Colonic mucosa (tissue), 4 donors: ENCODE measurements at places on chromosomes 2 and 18. TPM values are rescaled to one million over a fixed set of nuclear protein-coding genes. Genes with fewer than 3 reads are reported as not detected.

DNA sequence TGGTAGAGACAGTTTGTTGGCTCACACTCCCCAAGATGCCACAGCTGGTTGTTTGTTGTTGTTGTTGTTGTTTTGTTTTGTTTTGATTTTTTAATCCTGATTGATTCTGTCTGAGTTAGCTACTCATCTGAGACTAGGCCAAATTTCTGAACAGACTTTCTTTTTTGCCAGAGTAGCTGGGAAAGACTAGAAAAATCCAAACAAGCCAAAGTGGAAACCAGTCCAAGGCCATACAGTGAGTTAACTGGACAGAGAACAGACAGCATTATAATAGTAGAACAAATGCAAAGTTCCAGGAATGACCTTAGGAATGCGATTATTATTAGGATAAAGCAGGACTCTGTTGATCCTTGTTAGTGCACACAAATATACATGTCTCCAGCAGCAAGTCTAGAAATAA is 43.8 kb upstream of the CYP26B1 start:
- H3K4me1 ChIP-seq: no peaks in the 10 kb centered on the region
- no peaks in the 10 kb centered on the region for H3K36me3 ChIP-seq
- no peak overlapping the region for H3K27ac ChIP-seq
- no peak overlapping the region for H3K4me3 ChIP-seq
- no peak for DNase-seq
- no peaks in the 10 kb centered on the region for H3K27me3 ChIP-seq

DNA sequence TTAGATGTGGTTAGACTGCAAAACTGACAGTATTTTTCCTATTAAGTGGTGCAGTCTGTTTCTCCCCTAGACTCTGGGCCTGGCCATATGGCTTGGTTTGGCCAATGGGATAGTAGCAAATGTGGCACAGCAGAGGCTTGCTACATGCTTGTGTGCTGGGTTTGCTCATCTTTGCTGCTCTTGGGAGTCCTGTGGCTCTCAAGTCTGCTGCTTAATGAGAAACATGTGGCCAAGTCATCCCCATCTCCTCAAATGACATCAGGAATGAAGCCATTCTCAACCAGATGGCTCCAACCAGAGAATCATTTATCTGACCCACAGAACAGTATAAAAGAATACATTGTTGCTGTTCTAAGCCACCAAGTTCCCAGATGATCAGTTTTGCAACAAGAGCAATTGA is 57.1 kb upstream of the PAX3 start:
- H3K36me3 ChIP-seq: no peaks in the 10 kb centered on the region
- H3K4me1 ChIP-seq: no peaks in the 10 kb centered on the region
- no peak for DNase-seq
- no peaks in the 10 kb centered on the region for H3K27me3 ChIP-seq
- no peak overlapping the region for H3K4me3 ChIP-seq

B3GNT2 gene
- 20.1 TPM for total RNA-seq

TRIM43 gene
- total RNA-seq: not detected
